ENCODE measurements at places on chromosomes 2 and 18.

GRCh38 chr2:200930947-200931626 lies 32.4 kb downstream of the ORC2 start:
- no peak for DNase-seq

DNA sequence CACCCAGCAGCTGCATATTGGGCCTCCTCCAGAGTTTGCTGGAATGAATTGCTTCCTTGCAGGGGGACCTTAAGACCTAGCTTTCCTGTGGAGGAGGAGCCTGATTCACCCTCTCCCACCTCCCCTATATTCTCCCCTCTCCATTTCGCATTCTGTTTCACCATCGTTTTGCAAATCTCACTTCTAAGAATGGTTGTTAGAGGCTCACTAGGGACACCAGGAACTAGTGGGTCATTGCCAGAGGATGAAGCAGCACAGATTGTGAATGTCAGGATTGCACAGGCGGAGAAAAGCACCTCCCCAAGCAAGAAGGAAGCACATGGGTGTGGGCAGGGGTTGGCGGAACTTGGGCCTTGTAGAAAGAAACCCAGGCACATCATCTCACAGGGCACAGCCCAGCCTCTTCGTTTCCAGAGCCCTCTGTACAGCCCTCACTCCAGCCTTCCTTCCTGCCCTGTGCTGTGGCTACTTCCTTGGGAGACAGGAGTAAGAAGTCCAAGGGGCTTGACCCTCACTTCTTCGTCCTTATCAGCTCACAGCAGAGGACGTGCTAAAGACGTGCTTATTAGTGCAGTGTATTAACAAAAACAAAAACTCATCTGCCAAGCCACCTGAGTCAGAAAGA lies 63.4 kb downstream of the TACR1 start:
- DNase-seq, result no peak

DNA sequence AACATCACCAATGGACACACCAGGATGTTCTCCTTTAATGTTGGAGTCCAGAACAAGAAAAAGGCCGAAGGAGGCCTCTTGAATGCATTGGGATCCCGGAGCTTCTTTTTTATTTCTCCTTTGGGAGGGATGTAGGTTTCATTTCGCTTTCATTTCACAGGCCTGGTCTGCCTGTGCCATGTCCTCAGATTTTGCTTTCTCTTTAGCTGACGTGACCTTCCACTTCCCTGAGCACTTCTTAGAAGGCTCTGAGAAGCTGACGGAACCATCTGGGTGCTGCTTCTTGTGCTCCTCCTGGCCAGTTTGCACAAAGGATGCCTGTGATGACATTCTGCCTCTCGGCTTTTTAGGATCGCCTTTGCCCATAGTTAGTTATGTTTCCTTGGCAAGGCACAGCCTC lies 15.1 kb upstream of the MBOAT2 start:
- DNase-seq, result no peak

GRCh38 chr2:124309563-124310138 lies 284.6 kb downstream of the CNTNAP5 start:
- no peak for DNase-seq
